Fibroblast of upper back skin (primary cell): ENCODE measurements at places on chromosomes 16 and 17.
A peak's percentile ranks its signal among the peaks of the same experiment; 100 is the strongest.

DNA sequence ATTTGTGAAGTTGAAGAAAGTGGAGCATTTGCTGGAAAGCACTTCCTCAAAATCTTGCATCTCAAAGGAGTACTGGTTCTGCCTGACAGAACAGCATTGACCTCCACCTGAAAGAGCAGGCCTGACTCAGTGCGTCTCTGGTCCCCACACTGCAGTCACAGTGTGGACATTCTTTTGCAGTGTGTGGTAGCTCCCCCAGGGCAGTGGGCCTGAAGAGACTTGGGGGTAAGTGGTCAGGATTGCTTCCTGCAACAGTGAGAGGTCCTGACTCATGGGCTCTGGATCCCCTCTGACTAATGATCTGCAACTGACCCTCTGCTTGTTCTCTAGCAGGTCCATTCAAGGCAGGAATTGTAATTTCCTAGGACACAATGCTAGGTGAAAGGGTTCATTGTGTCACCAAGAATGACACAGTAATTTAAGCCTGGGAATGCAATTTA, 204.9 kb upstream of the KCNJ16 start:
- DNase-seq, result peak; percentile 83

DNA sequence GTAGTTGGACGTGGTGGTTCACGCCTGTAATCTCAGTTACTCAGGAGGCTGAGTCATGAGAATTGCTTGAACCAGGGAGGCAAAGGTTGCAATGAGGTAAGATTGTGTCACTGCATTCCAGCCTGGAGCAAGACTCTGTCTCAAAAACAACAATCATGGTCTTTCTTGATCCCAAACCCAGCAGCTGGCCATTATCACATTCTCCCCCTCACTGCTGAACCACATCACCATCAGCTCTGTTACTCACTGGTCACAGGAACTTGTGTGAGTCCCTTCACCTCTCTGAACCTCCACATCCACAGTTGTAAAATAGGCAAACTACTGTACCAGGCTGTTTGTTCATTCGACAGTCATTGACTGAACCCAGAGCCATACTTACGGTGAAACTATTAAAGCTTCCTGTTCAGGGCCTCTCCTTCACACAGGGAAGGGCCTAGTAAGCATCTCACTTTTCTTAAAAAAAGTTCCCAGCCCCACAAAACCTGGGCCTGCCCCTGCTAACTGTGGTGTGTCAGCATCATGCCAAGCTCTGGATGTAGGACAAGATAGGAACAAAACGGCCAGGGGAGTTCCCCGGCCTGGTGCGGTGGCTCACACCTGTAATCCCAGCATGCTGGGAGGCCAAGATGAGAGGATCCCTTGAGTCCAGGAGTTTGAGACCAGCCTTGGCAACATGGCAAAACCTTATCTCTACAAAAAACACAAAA, 104.7 kb downstream of the COPRS start:
- DNase-seq, result peak; percentile 83

- no peak for DNase-seq
Observed at GRCh38 chr17:41419716-41420115, 4.7 kb downstream of the KRT37 start.

DNA sequence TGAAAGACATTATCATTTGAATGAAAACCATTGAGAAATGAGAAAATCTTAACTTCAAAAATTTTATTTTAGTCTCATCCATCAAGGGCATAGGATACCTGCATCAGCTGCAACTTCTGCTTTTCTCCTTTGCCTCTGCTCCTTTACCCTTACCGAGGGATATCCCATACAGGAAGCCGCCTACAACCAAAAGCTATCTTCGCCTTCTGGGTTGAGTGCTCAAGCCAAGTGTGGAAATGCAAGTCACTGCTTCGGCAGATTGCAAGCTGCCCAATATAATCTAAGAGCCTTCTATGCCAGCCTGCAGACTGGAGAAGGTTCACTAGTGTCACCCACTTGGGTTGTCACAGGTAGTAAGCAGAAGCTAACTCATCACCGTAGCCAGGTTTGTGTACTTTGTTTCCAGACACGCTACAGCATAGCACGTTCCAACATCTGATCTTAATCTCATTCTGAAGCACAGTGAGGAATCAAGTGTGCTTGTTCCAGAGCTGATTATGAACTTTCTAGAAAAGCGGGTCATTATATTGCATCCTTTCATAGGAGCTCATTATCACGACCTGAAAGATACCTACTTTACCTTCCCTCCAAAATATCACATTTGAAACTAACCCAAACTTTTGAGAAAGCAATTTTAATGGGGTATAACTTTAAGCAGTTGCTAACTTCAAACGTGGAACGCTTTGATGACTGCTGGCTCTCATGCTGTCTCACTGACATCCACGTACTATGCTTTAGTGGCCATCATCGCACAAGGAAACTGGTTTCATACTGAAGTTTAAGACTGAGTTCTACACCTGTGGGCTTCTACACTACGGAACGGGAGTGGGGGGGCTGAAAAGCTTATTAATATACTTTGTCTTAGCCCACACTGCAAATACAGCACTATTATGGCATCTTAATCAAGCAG, 8.0 kb upstream of the UNK start:
- peak; percentile 21 for DNase-seq

- DNase-seq, result no peak
Observed at GRCh38 chr17:42531455-42532354, 4.3 kb upstream of the NAGLU start.

GRCh38 chr16:14011001-14011400, 60.1 kb upstream of the MRTFB start:
- no peak for DNase-seq

- DNase-seq, result no peak
Observed at GRCh38 chr17:17915183-17915582, 57.0 kb downstream of the TOM1L2 start.

- DNase-seq, result no peak
Observed at GRCh38 chr16:60363566-60363965, 1629.5 kb upstream of the GOT2 start.

DNA sequence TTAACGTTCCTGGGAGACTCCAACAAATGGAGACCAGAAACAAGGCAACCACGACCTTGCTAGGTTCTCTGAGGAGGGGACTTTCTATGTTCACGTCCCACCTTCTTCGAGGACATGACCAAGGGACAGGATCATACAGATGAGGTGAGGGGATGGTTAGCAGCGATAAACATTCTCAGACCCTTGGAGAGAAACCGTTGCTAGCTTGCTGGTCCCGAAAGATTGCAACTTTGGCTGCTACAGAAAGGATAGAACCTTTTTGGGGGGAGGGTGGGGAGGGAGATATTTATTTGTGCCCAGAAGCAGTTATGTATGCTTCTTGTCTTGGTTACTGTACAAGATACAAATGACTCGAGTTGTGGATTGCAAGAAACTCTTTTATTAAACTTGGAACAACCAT, 35.3 kb upstream of the KCNJ2 start:
- no peak for DNase-seq

DNA sequence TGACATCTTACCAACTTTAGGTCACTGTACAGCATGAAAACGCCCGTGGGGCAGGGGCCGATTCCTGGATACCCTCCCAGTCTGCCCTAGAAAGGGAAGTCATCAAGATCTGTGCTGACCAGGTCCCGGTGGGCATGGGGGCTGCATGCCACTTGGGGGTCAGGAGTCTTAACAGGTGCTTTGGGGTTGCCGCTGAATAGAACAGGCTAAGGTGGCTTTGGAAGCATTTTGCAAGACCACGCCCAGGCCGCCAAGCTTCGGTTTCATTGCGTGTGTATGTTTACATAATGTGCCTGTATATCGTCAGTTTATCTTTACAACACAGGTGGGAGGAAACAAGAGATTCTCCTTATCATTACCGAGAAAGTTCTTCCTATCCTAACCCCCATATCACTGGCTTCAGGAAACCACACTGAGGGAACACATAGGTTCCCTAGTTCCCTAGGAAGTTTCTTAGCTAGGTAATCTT, 13.3 kb upstream of the USP36 start:
- DNase-seq, result no peak

DNA sequence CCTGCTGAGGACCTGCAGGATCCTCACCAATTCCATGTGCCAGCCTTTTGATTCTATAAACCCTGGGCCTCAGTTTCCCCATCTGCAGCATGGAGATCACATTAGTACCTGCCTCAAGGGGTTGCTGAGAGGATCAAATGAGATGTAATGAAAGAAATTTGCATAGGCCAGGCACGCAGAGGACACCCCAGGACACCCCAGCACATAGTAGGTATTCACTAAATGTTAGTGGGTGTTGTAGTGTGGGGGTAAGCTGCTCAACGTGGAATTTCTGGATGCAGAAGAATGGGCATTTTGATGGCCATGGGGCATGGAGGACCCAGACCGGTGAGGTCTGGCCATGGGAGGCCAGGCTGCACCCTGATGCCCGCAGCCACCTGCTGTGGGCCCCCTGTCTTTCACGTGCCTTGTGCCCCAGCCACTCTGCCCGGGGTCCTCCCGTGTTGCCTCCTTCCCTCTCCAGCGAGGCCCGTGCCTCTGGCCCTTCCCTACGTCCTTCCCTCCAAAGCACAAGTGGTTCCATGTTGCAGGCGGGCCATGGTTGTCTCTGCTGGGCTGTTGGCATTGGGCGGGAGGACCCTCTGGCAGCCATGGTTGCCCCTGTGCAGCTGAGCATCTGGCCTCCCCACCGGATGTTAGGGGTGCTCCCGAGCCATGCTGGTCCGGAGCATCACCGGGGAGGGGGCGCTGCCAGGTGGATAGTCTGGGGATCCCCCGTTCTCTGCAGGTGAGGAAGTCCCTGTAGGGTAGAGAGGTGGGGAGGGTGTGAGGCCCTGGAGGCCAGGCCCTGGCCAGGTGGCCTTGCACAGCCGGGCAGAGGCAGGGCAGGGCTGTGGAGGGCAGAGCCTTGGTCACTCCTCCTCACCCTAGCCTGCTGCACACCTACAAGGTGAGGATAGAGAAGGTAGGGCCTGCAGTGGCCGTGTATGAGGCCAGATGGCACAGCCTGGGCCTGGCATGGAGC, 8.6 kb downstream of the MAP2K3 start:
- no peak for DNase-seq

DNA sequence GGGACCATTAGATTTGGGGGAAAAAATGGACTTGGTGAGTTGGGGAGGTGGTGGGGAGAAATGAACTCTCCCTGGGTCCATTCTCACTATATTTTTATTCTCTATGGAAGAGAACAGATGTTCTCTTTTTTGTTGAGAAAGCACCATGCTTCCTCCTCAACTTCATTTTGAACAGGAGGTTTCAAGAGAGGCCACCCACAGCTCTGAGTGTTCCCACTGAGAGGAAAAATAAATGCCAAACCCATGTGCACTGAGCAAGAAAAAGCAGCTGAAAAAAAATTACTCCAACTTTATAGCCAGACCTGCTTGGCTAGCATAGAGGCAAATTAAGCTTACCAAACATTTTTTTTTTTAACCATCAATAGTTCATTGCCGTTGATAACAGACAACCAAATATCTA, 883.6 kb downstream of the KCNJ2 start:
- no peak for DNase-seq
